ENCODE measurements at places on chromosomes 3 and 15.

DNA sequence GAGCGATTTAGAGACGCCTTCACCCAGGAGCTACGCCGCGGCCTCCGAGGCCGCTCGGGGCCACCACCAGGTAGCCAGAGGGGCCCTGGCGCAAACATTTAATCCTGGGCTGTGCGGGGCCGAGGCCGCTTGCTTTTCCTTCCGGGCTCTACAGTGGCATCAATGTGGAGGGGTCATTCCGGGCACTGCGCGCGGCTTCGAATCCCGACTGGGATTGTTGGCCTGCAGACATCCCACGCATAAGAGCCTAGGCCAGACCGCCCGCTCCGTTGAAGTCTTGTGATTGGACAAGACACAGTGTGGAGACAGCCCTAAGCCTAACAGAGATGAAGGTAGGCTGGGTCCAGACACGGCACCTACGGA is 568 bp upstream of the NCBP2 start:
- DNase-seq, result peak; percentile 2

- no peak for DNase-seq
Observed at GRCh38 chr3:55157731-55158130, 229.9 kb upstream of the LRTM1 start.

DNA sequence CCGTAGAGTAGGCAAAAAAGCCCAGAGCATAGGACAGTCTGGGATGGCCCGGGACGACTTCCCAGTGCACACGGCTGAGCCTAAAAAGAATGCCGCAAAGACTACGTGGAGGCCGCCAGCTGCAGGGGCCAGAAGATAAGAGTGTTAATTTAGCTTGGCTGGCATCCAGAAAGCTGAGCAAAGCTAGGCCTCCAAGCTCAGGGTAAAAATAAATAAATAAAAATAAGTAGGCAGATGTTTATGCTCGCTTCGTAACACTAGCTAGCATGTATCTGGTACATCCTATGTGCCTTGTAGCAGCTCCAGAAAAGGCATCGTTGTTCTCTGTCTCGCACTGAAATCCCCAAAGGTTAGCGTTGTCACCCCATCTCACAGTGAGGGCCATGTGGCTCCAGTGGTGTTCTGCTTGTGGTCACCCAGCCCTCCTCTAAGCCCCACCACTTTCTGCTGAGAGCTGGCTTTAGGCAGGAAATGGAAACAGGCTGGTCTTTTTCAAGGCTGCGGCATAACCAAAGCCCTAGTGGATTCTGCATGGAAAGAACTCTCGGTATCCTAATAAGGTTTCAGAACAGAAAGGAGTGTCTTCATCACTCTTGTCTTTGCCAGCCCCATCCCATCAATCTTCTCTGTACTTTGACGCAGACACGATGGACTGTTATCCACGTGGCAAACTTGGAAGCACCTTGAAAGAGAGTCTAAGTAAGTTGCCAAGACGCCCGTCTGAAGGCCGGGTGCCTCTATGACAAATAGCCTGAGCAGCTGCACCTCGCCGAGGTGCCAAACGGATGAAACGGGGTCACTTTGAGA is 58.1 kb upstream of the MEF2A start:
- no peak for DNase-seq

- DNase-seq, result no peak
Observed at GRCh38 chr3:145490088-145491048, 670.6 kb downstream of the PLOD2 start.

DNA sequence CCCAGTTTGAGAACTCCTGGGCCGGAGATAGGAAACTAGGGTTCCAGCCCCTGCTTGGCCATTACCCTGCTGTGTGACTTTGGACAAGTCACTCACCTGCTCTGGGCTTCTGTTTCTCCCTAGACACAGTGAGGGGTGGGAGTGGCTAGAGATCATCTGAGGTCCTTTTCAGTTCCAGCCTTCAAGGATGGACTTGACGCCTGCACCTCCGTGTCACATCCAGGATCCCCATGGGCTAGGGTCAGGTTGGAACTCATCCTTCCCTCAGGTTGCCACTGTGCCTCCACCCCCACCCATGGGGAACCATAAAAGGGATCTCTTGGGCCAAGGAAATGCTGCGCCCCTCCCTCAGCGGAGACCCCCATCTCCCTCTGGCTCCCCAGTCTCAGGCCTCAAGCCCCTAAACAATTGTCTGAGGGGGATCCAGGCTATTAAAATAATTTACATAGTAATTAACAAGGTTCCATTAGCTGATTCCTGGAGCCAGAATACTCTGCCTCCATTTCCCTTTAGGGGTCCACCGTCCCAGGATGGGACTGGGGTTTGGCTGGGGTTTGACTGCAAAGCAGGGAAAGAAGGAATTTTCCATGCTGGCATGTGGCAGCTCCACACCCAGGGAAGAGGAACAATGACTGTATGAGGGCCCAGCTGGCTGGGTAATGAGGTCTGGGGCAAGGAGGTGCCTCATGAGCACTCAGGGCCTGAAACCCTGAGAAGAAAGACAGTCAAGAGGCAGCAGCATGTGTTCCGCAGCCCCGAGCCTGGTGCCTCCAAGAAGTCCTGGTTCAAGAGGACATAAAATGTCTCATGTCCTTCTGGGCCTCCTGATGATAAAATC is 177.7 kb downstream of the SMAD6 start:
- no peak for DNase-seq

DNA sequence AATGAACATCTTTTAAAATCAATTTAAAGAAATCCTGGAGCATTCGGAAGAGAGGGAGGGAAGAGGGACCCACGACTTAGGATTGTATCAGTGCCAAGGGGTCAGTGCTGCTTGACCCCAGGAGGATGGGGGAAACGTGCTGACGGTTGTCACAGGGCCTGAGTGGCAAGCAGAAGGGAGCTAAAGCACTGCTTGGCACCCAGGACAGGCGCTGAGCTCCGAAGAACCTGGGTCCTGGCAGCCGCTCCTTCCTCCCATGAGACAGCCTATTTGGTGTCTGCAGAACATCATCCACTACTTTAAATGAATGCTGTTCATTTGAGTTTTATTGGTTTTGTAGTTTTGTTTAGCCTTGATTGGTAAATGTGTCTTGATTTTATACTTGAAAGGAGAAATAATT is 54.5 kb downstream of the RGMA start:
- no peak for DNase-seq

Measured in stimulated activated CD4-positive, alpha-beta T cell treated with anti-CD3 and anti-CD28 coated beads, TNF-alpha, amount 100 ng/mL, for 4 hours (primary cell).